Femur (tissue), 1 donor: ENCODE measurements at places on chromosomes 5 and 9.

DNA sequence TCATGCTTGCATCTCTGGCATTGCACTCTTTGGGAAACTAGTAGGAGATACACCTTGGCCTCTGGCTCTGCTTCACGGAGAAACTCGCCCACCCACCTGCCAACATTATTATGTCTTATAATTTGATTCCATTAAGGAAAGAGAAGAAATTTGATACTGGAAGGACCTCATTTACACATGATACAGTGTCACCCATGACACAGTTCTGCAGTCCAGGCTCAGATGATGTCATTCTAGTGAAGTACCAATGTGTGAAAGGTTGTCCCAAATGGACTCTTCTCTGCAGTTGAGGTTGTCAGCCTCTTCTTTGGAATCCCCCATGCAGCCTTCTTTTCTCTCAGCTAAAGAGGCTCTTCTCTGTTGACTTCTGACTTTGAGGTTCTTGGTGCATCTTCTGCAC, 329.1 kb downstream of the NTRK2 start:
- no peak for DNase-seq

DNA sequence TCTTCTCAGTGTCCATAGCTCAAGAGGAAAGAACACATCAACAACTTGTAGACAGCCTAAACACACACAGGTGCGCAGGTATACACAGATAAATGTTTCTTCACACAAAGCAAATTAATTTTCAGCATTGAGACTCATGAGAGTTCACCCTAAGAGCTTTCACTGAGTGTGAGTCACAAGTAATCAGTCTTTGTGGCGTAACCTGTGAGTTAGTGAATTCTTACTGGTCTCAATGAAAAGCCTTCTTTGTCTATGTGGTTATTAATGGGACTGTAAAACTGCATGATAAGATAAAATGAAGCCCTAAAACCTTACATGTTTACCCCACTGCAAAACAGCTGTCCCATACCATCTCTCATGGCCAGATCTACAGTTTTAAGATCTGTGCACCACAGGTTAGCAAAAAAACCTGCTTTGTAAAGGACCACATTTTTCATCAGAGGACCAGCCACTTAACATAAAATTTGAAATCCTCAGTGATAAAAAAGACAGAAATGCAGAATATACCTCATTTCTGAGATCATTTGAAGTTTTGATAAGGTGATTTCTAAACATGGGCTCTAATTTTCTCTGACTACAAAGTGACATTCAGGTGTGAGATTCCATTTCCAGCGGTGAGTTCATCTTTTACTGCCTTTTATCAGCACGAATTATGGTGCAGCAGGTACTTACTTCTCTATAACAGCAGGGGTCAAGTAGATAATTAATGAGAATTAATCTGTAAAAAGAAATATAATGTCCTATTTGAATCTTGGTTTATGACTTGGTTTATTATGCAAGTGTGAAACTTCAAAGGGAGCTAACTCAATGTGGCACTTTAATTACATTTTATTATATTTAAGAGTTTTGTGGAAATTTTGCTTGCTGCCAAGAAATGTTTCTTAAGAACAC, 335.7 kb upstream of the PIK3R1 start:
- DNase-seq, result no peak

- peak; percentile 34 for DNase-seq
These were observed 11.0 kb upstream of the PCDHB15 start for GRCh38 chr5:141234109-141234667.

- DNase-seq, result no peak
These were observed 58.5 kb downstream of the SECISBP2 start for GRCh38 chr9:89376741-89377351.

- no peak for DNase-seq
These were observed 96.1 kb upstream of the ADAMTS19 start for GRCh38 chr5:129363991-129364390.

GRCh38 chr9:136135326-136136126, 16.9 kb upstream of the TMEM250 start:
- no peak for DNase-seq

- no peak for DNase-seq
These were observed 9.9 kb downstream of the PAPPA start for GRCh38 chr9:116163293-116164055.

DNA sequence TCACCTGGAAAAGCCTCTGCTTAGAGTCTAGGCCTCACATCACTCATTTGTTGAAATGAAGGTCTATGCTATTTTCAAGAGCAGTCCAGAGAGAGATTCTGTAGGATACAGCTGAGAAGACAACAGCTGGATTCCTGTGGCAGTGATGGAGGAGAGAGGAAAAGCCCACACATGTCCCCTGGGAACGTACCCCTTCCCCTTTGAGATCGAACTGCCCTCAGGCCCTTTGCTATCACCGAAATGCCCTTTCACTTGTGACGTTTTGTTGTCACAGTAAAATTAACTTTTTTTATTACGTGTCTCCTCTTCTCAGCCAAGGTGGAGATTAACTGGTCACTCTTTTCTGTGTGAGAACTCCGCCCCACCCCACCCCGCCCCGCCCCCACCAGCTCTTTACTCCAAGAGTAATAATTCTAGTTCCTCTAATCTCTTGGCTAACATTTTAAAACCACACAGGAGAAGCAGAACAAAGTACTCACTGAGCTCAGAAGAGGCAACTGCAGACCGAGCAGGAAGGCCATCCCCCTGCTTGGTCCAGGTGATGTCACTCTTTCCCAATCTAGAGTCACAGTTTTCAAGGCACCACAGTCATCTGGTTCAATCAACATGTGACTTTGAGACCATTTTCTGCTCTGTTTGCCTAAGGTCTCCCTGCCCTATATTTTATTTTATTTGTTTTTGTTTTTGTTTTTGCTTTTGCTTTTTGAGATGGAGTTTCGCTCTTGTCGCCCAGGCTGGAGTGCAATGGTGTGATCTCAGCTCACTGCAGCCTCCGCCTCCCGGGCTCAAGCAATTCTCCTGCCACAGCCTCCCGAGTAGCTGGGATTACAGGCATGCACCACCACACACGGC, 105.6 kb downstream of the SUSD1 start:
- DNase-seq, result no peak

- no peak for DNase-seq
These were observed 81.2 kb downstream of the ZCCHC7 start for GRCh38 chr9:37201581-37201980.

- DNase-seq, result no peak
These were observed 114.6 kb upstream of the SLC12A2 start for GRCh38 chr5:127969002-127969401.

DNA sequence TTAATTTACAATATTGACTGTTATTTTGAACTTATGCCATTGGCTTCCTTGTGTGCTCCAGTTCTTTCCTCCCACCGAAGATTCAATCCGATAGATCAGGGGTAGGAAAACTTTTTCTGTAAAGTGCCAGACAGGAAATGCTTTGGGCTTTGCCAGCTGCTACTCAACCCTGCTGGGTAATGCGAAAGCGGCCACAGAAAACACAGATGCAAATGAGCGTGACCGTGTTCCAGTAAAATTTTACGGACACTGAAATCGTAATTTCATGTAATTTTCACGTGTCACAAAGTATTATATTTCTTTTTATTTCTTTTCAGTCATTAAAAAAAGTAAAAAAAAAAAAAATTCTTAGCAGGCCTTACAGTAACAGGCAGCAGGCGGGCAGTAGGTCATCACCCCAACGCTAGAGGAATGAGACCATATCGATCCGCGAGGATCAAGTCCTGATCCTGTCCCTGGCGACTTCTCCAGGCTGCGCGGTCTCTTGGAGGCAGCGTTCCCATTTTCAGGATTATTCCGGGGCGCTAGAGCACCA, 599 bp downstream of the NMRK1 start:
- peak; percentile 58 for DNase-seq

GRCh38 chr9:133609311-133610098, at the start of gene FAM163B:
TSS of gene FAM163B (minus strand) at chr9:133609389. CDS start at chr9:133580223, 29,166 bp downstream.
- DNase-seq, result peak; percentile 79

- DNase-seq, result peak; percentile 15
These were observed 15.6 kb upstream of the CARD19 start for GRCh38 chr9:93080406-93080805.

DNA sequence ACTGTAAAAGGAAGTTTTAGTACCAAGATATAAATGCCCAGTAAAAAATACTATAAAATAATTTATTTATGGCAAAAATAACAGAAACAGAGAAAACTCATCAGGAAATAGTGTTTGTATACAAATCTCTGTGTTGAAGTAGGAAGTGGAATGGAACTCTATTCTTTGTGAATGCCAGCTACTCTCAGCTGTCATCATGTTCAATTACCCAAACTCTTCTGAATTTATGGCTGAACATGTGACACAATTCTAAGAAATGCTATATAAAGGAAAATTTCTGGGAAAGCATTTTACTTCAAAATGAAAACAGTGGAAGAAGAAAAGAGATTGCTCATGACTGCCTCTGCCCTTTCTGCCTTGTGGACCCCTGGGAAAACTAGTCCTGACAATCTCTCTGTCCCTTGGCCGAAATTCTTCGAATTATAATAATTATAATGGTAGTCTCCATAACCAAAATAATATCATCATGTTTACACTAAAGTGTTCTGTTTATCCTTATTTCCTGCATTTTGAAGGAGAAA, 522.3 kb upstream of the ST8SIA4 start:
- DNase-seq, result no peak

GRCh38 chr9:123685489-123686083, 244.3 kb downstream of the DENND1A start:
- DNase-seq, result no peak
